ENCODE measurements at places on chromosomes 7 and 10. TPM values are rescaled to one million over a fixed set of nuclear protein-coding genes. Genes with fewer than 3 reads are reported as not detected.

Gene MYOZ1
- total RNA-seq = 0.51 TPM

Gene LRRD1
- total RNA-seq = not detected

Gene MCM10
- total RNA-seq = 0.62 TPM

DNA sequence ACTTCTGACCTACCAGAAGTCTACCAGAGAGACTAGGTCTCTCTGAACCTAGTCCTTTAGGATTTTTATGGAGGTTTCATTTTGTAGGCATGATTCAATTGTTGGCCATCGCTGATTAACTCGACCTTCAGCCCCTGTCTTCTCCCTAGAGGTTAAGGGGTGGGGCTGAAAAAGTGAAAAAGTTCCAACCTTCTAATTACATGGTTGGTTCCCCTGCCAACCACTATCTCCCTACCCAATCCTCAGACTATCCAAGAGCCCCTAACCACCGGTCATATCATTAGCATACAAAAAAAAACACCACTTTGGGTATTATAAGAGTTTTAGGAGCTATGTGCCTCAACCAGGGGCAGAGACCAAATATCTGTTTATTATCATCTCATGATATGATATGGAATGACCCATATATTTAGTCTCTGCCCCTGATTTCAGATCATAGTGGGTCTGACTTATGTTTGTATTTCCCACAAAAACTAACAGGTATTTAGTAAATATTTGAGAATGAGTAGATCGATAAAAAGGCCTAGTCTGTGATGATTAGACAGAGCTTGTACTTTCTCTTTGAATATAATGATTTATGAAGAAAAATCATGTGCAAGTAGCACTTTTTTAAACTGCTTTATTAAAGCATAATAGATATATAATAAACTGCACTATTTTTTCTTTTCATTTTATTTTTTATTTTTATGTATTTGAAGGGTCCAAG, 35.8 kb downstream of the DNAJC9 start:
- DNase-seq = no peak
